ENCODE measurements at places on chromosomes 11 and 22.

DNA sequence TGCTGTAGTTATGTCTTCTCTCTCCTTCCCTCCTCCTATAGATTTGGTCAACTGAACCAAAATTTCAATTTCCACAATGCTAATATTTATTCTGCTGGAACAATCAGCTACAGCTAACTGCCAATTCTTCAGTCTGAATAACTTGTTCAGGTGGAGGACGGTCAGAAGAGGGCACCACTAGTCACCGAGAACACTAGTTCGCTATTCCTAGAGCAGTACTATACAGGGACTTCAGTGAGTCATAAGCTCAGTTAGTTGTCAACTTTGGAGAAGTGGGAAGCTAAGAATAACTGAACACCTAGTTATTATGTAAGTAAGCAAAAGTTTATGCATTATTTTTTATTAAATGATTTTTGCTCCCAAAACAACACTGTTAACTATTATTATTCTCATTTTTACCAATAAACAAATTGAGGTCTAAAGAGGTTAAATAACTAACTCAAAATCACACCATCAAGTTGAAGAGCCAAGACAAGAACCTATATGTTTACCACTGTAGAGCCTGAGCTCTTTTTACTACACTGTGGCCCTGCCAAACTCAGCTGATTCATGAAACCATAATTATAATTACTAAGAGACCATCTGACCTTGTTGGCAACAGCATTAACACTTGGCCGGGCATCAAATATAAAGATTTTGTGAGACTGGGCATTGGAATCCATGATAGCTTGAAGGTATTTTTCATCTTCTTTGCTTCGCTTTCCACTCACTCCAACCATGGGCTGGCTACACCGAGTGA is 59.0 kb downstream of the CEP57 start:
- DNase-seq: no peak

DNA sequence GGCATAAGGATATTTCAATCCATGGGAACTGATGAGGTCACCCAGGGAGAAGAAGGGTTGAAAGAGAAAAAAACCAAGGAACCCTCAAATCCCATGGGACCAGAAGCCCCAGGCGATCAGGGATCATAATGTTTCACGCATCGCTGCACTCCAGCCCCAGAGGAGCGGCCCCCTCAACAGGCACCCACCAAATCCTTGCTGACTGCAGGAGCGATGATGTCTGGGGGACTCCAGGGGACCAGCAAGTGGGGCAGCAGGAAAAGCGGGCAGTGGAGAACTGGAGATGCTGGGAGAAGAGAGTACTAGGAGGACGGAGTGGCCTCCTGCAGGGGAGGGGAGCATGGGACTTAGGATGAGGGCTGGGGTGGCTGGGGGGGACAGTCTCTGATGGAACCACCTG is 47.7 kb upstream of the LINC01488 start:
- no peak for DNase-seq

DNA sequence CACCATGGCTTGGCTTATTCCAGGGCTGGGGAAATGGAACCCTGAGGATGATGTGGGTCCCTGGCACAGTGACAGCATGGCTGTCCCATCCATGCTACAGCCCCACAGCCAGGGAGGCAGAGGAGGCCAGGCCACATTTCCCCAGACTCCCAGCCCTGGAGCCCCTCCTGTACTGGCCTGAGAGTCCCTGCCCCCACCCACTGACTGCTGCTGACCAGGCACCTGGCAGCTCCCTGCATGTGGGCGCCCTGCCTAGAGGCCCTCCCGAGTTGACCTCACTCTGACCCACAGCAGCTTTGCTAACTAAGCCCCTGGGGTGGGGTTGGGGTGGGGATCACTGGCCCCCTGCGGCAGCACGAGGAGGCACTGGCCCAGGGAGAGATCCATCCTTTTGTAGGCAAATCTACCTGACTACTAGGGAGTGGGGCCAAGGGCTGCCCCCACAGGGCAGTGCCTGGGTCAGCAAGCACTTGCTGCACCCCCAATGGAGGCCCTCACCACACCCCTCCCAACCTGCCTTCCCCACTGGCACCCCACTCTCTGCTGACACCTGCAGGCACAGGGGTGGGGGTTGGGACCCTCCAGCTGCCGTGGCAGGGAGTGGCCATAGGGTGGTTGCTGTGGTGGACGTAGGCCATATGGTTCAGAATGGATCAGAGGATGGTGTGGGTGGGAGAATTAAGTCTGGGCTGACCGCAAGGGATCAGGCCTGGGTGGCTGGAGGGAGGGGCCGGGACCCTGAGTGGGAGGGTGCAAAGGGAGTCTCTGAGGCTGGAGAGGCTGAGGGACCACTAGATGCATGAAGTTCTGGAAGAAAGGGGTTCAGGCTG is 17.4 kb downstream of the ARVCF start:
- DNase-seq: no peak

DNA sequence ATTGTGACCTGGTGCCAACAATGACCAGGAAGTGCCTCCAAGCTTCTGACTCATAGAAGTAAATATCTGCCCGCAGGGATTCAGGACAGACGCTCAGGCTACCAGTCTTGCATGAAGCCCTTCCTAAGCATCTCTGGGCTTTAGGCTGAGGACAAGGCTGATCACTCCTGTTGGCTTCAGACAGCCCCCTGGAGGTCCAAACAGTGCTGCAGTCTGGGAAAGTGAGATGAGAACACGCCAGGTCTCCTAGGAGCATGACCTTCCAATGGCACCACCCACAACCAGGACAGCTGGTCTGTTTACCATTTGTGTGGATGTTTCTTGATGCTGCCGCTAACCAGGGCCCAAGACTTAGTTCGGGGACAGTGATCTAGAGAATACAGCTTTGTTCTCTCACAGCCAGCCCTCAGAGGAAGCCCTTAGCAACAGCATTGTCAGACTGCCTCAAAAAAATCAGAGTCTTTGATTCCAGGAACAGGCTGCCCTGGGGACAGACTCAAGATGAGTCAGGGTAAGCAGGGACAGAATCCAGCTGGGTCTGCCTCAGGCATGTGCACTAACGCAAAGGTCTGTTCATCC is 111.2 kb downstream of the ZNF280B start:
- no peak for DNase-seq

DNA sequence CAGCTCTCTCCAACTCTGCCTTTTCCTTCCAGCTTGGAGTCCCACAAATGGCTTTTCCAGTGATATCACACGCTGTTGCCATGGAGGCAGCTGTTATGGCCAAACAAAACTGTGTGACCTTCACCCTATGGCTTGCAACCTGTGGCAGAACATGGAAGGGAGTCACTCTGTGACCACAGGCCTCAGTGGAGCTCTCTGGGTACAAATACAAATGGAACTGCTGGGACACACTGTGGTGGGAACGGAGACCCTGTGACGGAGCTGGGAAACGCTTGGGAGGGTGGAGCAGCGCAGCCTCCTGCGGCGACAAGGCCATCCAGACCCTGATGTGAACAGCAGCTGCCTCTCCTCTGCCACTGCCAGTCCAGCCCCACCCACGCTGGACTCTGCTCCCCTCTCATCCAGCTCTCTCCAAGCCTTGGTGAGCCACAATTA is 162.5 kb downstream of the ETS1 start:
- DNase-seq: no peak

GRCh38 chr11:69293819-69294505 is at the start of gene MYEOV:
Gene MYEOV, plus strand, starts transcription at chr11:69294155. Its CDS starts 1,200 bp downstream, at chr11:69295355.
- no peak for DNase-seq

DNA sequence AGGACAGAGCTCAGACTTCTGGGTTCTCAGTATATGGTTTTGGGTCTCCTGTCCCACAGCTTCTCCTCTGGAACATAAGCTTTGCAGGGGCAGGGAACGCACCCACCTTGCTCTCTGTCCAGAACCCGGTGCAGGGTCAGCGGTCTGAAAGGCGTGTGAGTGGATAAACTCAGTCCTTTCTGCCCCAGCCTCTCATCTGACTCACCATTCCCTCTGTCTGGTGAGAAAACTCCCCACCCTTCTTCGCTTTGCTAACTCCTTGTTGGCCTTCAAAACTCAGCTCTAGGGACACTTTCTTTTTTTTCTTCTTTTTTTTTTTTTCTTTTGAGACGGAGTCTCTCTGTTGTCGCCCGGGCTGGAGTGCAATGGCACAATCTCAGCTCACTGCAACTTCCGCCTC is 68.9 kb upstream of the NUP50 start:
- no peak for DNase-seq

DNA sequence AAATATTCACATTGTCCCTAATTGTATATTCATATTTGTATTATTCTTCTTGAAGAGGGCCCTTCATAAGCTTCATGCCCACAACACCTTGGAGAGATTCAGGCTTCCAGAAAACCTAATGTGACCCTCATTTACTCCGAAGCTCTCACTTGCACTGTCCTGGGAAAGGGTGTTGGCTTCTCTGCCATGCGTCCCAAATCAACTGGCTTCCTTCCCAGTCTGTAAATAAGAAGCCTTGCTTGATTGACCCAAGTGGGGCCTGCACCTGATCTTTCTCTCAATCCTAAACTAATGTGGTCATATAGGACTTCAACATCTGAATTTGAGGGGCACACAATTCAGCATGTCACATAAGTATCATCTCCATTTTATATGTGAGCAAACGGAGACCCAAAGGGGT is 40.5 kb upstream of the ZBTB16 start:
- no peak for DNase-seq

DNA sequence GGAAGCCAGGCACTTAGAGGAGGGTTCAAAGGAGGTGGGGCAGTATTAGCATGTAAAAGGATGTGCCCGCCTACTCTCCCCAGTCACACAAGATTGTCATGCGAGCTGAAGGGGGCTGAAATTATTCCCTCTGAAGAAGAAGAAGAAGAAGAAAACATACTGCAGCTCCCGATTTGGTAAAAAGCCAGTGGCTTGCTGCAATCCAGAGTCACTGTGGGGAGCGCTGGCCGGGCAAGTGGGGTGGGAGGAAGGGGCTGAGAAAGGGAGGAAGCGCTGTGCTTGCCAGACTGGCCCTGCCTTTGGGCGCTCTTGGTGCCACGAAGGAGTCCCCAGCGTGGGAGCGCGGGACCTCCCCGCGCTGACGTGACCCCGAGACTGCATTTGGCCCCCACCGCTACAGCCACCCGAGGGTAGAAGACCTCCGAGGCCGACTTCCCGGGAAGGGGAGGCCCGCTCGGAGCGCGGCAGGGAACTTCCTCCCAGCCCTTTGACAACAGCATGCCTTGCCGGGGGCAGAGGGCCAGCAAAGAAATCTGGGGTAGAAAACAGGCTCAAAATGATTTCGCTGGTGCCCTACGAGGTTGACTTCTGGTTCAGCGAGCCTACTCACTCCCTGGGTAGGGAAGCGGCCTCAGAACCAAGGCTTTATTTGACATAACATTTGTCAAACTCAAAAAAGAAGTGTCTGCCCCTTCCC is 906.3 kb downstream of the DLG2 start:
- no peak for DNase-seq

- DNase-seq: no peak
Observed at GRCh38 chr11:126601550-126602215, 246.2 kb downstream of the ST3GAL4 start.

DNA sequence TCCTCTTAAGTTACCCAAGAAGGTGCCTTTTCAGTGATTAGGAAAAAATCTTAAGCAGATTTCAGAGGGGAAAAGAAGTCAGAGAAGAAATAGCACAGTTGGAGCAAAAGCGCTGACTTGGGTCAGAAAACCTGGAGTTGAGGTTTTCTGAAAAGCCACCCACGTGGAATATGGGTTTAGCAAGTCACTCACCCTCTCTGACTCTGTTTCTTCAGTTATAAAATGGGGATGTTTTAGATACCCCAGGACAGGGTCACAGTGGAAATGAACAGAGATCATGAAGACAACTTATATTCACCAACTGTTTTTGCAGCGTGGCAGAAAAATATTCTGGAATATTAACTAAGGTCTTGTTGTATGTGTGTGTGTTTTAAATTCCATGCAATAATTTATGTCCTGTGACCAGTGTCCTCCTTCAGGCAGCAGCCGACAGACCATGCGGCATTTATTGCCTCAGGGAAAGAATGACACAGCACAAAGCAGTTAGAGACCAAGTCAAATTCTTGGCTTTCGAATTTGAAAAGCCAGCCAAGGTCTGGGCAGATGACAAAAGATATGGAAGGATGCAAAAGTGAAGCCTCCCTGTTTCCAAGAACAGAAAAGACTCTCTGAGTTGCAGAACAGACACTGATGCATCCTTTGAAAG is 119.9 kb downstream of the MIAT start:
- DNase-seq: no peak

- no peak for DNase-seq
Observed at GRCh38 chr22:24289114-24289513, 18.5 kb downstream of the SPECC1L start.

- no peak for DNase-seq
Observed at GRCh38 chr11:17267576-17267975, 9.0 kb upstream of the NUCB2 start.

DNA sequence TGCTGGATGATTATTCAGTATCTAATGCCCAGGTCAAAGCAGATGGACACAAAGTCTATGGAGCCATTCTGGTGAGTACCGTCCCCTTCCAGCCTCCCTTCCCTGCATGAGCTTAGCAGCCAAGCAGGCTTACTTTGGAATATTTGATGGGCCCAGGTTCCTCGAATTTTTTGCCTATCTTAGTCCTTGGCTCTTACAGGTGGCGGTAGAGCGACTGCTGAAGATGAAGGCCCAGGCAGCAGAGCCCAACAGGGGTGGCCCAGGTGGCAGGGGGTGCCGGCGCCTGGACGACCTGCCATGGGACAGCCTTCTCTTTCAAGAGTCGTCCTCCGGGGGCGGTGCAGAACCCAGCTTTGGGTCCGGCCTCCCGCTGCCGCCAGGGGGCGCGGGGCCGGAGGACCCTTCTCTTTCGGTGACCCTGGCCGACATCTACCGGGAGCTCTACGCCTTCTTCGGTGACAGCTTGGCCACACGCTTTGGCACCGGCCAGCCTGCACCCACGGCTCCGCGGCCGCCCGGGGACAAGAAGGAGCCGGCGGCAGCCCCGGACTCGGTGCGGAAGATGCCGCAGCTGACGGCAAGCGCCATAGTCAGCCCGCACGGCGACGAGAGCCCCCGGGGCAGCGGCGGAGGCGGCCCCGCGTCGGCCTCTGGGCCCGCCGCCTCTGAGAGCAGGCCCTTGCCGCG is 741 bp upstream of the TMEM179B start:
- no peak for DNase-seq

GRCh38 chr11:119805663-119806062 is 76.7 kb upstream of the NECTIN1 start:
- DNase-seq: no peak

GRCh38 chr11:73270016-73270854 is 1.9 kb upstream of the P2RY6 start:
- no peak for DNase-seq

- DNase-seq: no peak
Observed at GRCh38 chr11:44615913-44616791, 50.7 kb downstream of the CD82 start.

- no peak for DNase-seq
Observed at GRCh38 chr11:118438314-118438931, 2.1 kb downstream of the KMT2A start.

GRCh38 chr22:29106839-29107238 is 34.0 kb downstream of the KREMEN1 start:
- no peak for DNase-seq

DNA sequence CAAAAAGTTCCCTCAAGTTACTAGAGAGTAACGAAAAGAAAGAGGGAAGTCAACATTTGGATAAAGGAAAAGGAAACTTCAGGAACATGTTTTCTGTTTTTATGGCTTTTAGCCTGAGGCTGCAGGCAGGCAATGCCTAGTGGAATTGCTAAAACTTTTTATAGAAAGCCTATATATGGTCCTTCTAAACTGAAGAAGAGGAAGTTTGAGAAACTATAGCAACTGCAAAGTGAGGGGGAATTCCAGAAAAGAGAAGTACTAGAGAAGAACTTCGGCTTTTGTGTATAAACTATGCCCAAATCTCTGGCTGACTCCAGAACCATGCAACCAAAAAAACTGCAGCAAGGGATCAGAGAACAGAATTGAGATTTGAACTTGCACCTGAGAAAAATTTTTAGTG is 74.3 kb upstream of the ARHGAP42 start:
- no peak for DNase-seq

Data from NCI-H187 treated with DMSO at 0.1 percent for 48 hours (cell line).